ENCODE measurements at places on chromosomes 6 and 20.

DNA sequence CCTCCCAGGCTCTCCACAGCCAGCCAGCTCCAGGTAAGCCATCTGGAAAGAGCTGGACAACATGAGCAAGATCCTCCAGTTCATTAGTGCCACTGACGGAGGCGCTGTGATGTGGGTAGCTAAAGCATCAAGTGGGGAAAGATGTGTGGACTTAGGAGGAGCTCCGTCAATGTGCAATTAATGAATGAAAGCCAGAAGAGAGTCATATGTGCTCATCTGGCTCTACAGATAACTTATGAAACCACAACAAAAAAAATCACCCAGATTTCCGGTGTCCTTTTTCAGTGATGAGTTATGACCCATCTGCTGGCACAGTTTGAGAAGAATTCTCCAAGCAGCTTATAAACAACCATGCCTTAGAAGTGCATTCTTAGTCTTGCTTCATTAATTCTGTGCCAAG is 311.7 kb upstream of the PLCB4 start:
- DNase-seq = peak; percentile 49

DNA sequence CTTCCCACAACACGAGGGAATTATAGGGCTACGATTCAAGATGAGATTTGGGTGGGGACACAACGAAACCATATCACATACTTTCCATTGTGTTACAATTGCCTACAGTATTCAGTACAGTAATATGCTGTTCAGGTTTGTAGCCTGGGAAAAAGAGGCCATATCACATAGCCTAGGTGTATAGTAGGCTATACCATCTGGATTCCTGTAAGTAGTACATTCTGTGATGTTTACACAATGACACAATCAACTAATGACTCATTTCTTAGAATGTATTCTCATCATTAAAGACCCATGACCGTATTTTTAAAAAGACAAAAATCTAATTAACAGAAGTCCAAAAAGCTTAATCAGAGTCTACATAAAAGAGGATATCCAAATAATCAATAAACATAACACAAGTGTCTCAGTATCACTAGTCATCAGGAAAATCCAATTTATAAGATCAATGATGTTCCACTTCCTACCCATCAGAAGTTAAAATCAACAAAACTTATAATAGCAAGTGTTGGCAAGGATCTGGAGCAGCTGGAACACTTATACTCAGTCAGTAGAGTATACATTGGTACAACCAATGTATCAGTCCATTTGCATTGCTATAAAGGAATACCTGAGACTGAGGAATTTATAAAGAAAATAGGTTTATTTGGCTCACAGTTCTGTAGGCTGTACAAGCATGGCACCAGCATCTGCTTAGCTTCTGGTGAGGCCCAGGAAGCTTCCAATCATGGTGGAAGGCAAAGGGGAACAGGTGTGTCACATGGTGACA is 215.9 kb downstream of the CLVS2 start:
- DNase-seq = no peak

GRCh38 chr20:59161721-59162120 is 1.9 kb upstream of the ZNF831 start:
- DNase-seq = no peak

- DNase-seq = no peak
Measured at GRCh38 chr6:145155411-145155810, 579.9 kb downstream of the EPM2A start.

GRCh38 chr6:414447-414846 is 22.9 kb downstream of the IRF4 start:
- DNase-seq = no peak

DNA sequence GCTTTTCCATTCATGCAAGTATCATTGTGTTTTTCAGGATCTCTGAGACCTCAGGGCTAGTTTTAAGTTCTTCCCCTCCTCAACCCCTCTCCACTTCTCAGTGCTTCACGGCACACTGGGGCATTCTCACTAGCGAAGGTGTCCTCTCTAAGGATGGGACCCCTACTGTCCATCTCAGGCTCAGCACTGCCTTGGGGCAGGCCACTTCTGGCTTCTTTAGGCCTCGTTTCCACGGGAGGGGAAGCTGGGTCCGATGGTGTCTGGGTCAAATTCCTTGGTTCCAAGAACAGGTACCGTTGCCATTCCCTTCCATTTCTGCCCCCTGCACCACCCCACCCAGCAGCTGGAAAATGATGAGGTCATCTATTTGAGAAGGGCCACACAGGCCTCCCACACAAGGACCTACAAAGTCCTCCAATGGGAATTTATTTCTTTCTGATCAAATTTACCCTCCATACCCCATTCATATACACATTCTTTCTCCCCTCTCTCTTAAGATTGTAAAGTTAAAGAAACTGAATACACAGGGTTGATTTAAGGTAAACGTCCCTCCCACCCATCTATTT is 17.2 kb downstream of the GNAS start:
- DNase-seq = no peak

- no peak for DNase-seq
Measured at GRCh38 chr6:8780653-8781052, 345.3 kb upstream of the SLC35B3 start.

DNA sequence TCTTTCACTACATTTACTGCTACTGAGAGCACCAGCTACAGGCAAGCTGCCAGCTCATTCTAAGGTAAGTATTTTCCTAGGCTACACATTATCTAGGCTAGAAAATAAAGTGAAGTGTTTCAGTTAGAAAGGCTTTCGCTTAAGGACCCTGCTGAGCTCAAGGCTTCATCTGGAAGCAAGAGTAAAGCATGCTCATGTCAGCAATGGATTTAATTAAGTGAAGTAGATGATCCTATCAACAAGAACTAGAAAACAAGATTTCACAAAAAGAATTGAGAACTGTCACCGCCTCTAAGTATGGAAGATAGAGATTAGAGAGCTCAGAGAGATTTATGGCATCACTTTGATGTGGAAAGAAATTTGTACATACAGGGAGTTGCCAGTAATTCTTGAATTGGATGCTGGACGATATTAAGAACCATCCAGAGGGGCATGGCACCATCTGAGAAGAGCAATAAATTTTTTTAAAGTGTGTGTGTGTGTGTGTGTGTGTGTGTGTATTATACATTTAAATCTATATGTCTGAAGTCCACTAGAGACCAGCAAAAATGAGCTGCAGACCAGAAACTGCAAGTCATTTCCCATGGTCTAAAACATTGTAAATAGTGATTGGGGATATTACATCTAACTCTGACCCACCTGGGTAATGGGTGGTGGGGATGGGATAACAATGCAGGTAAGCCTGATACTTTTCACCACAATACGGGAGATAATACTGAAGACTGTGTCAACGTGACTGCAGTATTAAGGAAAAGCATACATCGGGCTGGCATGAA is 105.2 kb upstream of the MAP7 start:
- DNase-seq = no peak

GRCh38 chr6:39923394-39923793 is 10.9 kb downstream of the MOCS1 start:
- no peak for DNase-seq

GRCh38 chr20:2760297-2760951 is 40.0 kb downstream of the CPXM1 start:
- DNase-seq = no peak

GRCh38 chr6:142682985-142683384 is 262.0 kb downstream of the HIVEP2 start:
- no peak for DNase-seq

DNA sequence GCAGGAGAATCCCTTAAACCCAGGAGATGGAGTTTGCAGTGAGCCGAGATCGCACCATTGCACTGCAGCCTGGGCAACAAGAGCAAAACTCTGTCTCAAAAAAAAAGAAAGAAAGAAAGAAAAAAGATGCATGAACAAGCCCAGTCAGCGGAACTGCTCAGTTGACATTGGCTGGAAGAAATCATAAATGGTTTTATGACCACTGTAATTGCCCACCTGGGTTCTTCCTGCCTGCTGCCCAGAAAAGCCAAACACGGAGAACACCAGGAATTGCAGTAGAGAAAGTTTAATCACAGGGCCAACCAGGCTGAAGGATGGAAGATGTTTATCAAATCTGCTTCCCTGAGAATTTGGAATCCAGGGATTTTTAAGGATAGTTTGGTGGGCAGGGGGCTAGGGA is 22.7 kb downstream of the BAK1 start:
- DNase-seq = no peak

- peak; percentile 61 for DNase-seq
Measured at GRCh38 chr20:45080867-45081624, 19.9 kb downstream of the KCNS1 start.

GRCh38 chr6:53524455-53524815 is 20.5 kb downstream of the GCLC start:
- peak; percentile 27 for DNase-seq

DNA sequence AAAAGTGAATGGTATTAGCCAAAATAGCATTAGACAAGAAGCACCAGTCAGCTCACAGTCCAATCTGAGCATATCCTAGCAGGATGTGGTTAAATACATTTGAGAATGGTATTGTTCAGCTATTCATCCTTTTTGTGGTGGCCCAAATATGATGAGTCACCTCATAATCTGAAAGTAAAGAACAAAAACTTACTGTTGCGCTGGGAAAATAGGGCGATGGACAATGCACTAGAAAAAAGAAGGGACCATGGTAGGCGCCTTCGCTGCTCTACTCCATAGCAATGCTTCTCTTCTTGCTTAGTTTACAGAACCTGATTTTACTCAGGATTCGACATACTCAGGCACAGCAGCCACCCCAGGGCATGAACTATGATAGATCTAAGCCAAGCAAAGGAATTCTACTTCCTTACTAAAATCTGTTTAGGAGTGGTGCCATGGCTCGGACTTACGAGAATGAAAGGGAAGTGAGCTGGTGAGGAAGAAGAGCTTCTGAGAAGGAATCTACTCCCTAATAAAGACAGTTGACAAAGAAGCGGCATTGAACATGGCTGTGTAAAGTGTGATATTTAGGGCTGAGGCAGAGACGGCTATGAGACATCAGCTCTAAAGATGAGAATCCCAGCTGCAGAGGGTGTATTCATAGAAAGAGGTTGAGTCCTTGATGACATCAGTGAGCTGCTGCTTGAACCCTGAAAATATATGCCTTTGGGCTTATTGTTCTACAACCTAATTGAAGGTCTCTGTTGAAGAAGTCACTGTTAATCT is 16.6 kb upstream of the FBXO9 start:
- DNase-seq = peak; percentile 51
